GM12891 (cell line): ENCODE measurements at places on chromosomes 4 and X.

DNA sequence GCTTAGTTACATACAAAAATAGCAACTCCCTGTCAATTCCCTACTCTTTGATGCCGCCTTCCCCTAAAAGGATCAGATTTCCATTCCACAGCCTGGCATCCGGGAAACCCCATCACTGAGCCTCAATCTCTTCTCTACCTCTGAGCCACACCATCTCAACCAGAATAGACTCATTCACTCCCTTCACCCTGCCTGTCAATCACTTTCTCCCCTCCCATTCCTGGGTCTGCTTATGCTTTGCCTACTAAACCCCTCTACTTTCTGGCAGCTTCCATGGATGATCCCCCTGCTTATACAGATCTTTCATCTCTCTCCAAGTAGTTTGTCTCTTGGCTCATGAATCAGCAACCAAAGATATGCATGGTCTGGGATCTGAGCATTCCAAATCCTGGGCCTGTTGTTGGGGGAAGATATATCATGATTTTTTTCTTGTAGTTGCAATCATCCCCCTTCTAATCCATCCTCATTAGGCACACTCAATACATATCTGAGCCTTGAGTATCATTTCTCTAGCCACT lies 2.6 kb downstream of the AMER1 start:
- no peak for DNase-seq

- DNase-seq, result no peak
These were observed 21.3 kb downstream of the MAPK10 start for GRCh38 chr4:86338521-86338920.

DNA sequence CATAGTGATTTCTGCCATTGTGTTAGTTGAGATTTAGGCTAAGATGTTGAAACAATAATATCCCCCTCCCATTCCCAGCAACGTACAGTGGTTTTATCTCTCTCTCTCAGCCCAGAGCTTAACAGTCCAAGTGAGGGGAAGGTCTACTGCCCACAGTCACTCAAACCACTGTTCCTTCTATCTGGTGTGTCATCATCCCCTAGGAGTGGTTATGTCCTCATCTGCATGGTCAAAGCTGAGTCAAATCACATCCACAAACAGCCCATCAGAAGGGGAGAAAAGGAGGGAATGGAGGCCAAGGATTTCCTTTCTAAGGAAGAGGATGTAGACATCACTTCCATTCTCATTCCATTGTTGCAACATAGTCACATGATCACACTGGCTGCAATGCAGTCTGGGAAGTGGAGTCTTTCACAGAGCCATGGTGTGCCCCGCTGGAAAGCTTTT lies 42.8 kb upstream of the CHRNA9 start:
- no peak for DNase-seq

DNA sequence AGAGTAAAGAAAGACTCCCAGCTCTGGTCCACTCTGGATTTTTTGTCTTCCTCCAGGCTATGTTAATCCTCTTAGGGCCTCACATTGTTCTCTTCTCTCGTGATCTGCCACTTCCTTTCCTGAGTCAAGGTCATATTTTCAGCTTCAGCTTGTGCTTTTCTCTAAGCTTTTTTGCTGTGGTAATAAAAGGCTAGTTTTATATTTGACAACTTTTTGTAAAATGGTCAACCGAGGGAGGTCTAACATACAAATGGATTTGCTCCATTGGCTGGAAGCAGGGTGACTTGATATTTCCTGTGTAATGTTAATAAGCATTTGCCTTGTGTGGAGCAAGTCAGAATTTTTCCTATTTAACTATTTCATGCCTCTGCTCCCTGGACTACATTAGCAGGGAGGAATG lies 239.7 kb downstream of the RAB28 start:
- no peak for DNase-seq

GRCh38 chr4:108209489-108209888 lies 40.8 kb upstream of the LEF1 start:
- no peak for DNase-seq

DNA sequence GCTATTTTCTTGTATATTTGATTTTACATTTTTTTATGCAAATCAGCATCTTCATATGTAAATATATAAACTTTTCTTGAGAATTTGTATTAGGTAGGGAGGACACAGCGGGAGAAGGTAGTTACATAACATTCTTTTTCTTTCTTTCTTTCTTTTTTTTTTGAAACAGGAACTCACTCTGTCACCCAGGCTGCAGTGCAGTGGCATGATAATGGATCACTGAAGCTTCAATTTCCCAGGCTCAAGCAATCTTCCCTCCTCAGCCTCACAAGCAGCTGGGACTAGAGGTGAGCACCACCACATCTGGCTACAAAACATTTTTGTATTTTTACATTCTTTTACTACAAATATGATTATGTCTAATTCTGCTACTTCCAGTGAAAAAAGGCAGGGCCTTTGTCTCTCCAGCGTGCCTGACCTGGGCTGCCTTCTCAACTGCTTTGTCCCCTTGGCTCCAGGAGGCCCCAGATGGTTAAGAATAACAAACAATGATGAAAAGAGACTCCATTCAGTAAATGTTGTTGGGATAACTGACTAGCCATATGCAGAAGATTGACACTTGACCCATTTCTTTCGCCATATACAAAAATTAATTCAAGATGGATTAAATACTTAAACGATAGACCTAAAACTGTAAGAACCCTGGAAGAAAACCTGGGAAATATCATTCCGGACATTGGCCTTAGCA lies 46.5 kb upstream of the FAT4 start:
- DNase-seq, result no peak
